Ovary (tissue), 10 donors: ENCODE measurements at places on chromosomes 2 and 18. TPM values are rescaled to one million over a fixed set of nuclear protein-coding genes. Genes with fewer than 3 reads are reported as not detected.

The WDR75 gene
- total RNA-seq = 37.0 TPM

The YIPF4 gene
- 37.4 TPM for total RNA-seq

- no peak for DNase-seq
Measured at GRCh38 chr2:11398750-11399437, 54.5 kb upstream of the ROCK2 start.

- no peak for DNase-seq
Measured at GRCh38 chr2:189528617-189529016, 52.0 kb downstream of the SLC40A1 start.

The FARSB gene
- total RNA-seq = 12.8 TPM

DNA sequence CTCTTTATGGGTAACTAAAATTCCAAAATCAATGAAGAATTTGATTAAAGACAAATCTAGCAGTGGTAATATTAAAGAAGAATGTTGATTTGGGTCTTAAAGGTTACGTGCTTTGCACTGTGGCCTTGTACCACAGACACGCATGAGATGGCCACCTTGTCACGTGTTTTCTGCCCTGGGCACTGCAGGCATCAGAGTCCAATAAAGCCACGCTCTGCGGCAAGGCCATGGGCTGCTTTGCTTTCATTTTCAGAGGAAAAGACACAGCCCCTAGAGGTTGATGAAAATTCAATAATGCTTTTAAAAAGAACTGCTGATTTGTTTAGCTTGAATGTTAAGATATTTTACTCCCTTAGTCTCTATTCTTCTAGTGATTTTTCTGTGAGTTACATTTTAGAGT lies 30.4 kb downstream of the AOX1 start:
- peak; percentile 35 for DNase-seq

GRCh38 chr2:24253303-24253919 lies 78.6 kb downstream of the FAM228A start:
- no peak for DNase-seq

DNA sequence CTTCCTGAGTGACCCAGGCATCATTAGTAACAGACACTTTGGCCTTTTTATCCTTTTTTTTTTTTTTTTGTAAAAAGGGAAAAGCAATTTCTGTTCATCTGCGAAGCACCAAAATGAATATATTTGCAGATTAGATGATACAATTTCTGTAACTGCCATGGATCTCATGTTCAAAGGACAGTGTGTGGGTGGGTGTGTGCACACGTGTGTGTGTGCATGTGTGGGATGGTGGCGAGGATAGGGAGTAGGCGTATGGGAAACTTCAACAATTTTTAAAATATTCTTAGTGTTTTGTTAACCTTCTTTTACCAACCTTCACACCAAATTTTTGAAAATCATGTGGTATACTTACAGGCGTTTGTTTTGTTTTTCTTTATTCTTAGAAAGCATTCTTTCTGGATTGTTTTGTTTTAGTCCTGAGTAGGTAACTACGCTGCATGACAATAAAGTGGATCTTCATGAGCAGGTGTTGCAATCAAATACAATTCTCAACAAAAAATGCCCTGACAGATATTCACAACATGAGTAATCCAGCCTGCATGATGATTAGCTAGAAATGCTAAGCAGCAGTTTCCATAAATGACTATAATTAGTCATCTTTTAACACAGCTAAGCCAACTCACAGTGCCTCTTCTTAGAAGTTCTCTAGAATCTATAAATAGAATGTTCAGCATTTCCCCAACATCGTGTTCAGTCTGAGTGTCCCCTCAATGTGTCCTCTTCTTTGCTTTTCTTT lies 53.5 kb upstream of the RMDN2 start:
- DNase-seq = no peak

DNA sequence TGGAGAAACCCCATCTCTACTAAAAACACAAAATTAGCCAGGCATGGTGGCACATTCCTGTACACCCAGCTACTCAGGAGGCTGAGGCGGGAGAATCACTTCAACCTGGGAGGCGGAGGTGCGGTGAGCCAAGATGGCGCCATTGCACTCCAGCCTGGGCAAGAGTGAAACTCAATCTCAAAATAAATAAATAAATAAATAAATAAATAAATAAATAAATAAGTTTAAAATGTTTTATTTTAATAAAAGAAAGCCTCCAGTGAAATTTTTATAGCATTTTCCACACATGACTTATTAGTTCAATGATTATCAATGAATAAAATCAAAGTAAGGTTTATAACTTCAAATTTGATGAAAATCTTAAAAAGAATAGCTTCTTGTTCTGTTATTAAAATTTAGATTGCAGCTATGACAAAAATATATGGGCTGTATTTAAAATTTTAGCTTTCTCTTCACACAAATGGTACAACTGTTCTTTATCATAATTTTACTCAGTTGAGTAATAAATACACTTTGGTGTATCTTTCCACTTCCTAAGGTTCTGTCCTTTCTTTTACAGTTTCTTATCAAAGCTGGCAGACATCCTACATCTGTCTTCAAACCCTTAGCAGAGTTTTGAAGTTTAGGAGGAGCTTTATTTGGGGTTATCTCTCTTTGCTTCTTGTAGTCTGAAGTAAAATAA lies 78.4 kb upstream of the ZSWIM2 start:
- DNase-seq = no peak

DNA sequence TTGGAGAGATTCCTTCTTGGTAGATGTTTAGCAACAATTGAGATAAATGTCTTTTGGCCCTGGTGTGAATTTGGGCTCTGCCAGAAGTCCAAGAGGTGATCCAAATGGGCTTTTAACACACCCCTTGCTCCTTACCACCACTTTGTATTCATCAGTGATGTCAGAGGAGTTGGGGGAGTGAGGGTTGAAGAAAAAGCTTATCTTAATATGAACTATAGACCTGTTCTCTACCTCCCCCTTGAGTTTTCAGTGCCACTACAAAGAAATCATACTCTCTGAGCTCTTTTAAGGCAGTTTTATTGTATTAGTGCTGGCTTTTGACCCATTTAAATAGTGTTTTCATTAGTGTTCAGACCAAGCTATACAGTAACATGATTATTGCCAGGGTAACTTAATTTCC lies 229.1 kb downstream of the PHLPP1 start:
- no peak for DNase-seq

DNA sequence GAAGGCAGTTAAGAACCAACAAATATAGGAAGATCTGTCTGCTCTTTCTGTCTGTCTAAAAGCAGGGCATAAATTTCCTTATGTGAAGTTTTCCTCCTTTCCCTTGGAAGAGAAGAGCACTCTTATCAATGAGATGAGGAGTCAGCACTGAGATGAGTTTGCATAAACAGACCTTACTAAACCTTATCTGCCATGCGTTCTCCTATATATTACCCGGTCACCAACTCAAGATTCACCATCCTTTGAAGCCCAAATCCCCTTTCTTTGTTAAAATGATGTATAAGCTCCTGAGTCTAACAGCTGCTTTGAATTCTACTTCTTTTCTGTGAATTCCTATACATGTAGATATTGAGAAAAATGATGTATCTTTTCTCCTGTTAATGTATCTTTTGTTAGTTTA lies 65.5 kb upstream of the FHL2 start:
- no peak for DNase-seq

GRCh38 chr2:55949613-55950012 lies 26.0 kb upstream of the EFEMP1 start:
- DNase-seq = no peak

- no peak for DNase-seq
Measured at GRCh38 chr18:37533647-37534584, 31.7 kb downstream of the CELF4 start.

- DNase-seq = no peak
Measured at GRCh38 chr2:234702731-234703225, 205.9 kb upstream of the ARL4C start.

- DNase-seq = no peak
Measured at GRCh38 chr2:153165021-153165420, 313.5 kb downstream of the RPRM start.

GRCh38 chr2:76953733-76954347 lies 568.3 kb downstream of the LRRTM4 start:
- DNase-seq = no peak

GRCh38 chr2:160566717-160567116 lies 73.1 kb upstream of the RBMS1 start:
- DNase-seq = no peak

- no peak for DNase-seq
Measured at GRCh38 chr2:154158101-154158500, 286.4 kb downstream of the GALNT13 start.

The REG1B gene
- 8.1 TPM for total RNA-seq

GRCh38 chr2:129896226-129897100 lies 83.0 kb upstream of the RAB6C start:
- DNase-seq = no peak

DNA sequence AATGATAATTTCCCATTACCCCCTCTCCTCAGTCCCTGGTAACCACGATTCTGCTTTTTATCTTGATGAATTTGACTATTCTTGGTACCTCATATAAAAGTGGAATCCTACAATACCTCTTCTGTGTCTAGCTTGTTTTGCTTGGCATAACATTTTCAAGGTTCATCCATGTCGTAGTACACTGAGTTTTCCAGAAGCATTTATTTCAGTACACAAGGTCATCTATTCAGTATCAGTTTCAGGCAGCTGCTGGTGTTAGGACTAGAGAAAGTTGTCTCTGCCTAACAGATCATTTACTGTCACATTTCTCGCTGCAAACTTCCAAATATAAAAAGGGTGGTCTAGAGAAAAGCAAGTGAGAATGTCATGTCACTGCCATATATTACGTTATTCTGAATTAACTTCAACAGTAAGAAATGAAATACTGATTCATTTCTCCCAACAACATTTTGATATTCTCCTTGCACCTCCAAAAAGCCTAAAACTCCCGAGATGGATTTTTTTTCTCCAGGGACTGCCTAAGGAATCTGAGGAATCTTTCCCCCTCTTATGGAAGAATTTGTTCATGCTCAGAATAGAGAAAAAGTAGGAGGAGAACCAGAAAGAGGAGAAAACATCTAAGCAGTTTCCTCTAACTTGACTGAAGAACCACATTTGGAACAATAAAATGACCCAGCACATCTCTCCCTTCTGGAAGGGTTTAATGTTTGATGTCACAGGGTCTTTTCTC lies 36.0 kb downstream of the CDK15 start:
- no peak for DNase-seq

GRCh38 chr2:225400546-225401400 lies 1.3 kb downstream of the NYAP2 start:
- DNase-seq = no peak

The WNT10A gene
- not detected for total RNA-seq

DNA sequence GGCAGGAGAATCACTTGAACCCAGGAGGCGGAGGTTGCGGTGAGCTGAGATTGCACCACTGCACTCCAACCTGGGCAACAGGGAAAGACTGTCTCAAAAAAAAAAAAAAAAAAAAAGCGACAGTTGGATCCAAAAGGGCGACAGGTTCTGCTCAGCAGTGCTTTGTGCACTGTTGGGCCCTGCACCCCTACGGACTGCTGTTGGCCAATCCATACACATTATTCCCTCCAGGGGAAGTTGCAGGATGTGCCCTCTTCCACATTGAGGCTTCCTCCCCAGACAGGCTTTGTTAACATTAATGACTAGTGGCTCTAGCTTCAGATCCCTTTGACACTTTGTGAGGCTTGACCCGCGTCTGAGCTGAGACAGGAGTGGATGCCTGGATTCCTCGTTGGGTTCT lies 9.4 kb downstream of the NT5DC4 start:
- no peak for DNase-seq

DNA sequence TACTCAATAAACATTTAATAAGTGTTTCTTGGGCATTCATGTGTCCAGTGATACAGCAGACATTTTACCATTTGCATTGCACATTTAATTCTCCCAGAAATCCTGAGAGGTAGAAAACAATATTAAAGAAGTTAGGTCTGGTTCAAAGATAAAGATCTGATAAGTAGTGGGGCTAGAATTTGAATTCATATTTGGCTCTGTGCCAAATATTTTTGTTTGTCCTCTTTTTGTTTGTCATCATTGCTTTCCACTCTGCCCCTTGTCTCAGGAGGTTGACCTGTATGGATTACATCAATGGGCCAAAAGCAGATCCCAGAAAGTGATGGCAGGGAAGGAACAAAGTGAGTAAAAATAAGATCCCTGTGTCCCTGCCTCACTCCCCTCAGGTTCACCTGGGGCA lies 441.9 kb upstream of the PKDCC start:
- no peak for DNase-seq

GRCh38 chr2:149169656-149170055 lies 131.2 kb downstream of the LYPD6B start:
- DNase-seq = no peak
